Spleen (tissue), 13 donors: ENCODE measurements at places on chromosomes 13 and 19. TPM values are rescaled to one million over a fixed set of nuclear protein-coding genes. Genes with fewer than 3 reads are reported as not detected.

The TPP2 gene
- 80.4 TPM for total RNA-seq

- H3K4me3 ChIP-seq: no peak overlapping the region
- no peaks in the 10 kb centered on the region for H3K36me3 ChIP-seq
- DNase-seq: no peak
- no peaks in the 10 kb centered on the region for H3K4me1 ChIP-seq
- no peaks in the 10 kb centered on the region for H3K27me3 ChIP-seq
These were observed 35.8 kb downstream of the GGACT start for GRCh38 chr13:100552755-100553154.

The SHISA7 gene
- not detected for total RNA-seq

- no peaks in the 10 kb centered on the region for H3K36me3 ChIP-seq
- H3K4me1 ChIP-seq: no peaks in the 10 kb centered on the region
- no peak overlapping the region for H3K27ac ChIP-seq
- H3K27me3 ChIP-seq: no peaks in the 10 kb centered on the region
These were observed 3.9 kb downstream of the F10 start for GRCh38 chr13:113126265-113127150.

DNA sequence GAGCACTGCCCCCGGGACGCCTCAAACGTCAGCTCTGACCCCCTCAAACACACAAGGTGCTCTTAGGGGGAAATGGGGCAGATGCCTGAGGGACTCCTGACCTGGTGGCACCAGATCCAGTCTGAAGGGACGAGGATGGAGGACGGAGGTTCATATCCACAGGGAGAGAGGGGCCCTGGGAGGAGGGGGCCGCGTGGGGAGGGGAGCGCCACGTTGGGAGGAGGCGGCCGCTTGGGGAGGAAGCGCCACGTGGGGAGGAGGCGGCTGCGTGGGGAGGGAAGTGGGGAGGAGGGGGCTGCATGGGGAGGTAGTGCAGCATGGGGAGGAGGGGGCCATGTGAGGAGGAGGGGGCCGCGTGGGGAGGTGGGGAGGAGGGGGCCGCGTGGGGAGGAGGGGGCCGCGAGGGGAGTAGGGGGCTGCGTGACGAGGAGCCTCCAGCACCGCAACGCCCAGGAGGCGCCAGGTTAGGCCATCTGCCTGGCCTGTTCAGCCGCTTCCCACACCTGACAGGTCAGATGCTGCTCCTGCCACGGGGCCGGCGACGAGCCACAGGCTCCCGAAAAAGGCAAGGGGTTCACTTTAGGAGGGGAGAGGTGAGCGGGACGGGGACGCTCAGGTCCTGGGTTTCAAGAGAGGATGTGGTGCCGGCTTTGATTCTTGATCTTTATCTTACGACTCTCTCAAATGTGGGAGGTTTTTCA lies 36.7 kb upstream of the C13orf46 start:
- DNase-seq: no peak
- no peak overlapping the region for H3K27ac ChIP-seq
- H3K4me1 ChIP-seq: no peaks in the 10 kb centered on the region
- peaks cover 62% of the 10 kb centered on the region for H3K36me3 ChIP-seq

DNA sequence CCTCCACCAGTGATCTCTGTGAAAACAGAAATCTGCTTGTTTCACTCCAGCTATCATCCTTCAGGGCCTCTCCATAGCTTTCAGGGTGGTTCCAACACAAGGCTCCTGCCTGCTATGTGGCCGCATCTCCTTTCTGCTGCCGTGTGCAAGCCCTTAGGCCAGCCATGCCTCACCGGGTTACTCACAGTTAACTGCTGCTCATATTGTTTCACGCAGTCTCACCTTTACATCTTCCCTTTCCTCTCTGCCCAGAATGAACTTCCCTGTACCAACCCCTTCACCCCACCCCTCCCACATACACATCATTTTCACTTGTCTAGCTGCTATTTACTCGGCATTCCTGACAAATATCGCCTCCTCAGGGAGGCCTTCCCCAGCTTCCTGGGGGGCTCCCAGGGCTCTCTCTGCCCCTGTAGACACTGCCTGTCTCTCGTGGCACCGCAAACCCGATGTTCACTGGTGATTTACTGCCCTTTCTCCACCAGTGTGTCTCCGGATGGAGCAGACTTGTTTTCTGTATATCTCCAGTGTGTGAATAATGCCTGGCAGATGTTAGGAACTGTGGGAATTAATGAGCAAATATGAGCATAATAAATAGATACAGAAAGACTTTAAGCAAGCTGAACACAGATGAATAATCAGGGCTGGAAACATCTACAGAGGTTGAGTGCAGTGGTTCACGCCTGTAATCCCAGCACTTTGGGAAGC lies 39.3 kb upstream of the GPR183 start:
- peak overlapping the region; percentile 27 for H3K27ac ChIP-seq
- peaks cover 39% of the 10 kb centered on the region for H3K36me3 ChIP-seq
- no peaks in the 10 kb centered on the region for H3K4me1 ChIP-seq
- H3K4me3 ChIP-seq: no peak overlapping the region
- H3K27me3 ChIP-seq: no peaks in the 10 kb centered on the region

DNA sequence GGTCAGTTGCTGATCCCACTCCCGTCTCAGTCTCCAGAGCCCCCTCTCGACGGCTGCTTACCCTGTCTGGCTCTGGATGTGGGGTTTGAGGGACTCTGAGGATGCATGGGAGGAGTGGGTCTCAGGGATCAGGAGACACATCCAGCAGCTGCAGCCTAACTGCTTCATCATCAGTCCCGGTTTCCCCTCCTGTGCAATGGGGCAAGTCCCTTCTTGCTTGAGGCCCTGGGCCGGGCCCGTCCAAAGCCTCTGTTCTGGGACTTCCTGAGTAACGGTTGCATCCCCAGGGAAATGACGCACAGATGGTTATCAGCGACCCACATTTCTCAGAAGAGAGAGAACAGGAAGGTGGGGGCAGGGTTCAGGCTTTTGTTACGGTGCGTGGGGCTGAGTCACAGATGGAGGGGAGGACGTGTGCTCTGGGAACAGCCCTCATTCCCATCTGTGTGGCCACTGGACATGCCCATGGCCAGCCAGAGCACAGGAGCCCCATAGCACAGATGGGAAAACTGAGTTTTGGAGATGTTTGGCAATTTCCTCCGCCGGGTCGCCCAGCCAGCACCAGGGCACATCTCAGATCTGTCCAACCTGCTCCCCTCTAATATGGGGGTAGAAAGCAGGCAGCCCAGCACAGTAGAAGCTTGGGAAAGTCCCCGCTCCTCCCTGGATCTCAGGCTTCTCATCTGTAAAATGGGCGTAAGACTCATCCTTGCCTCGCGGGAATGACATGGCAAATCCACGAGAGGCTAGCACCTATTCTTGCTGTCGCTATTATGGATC lies 19.3 kb downstream of the GNA15 start:
- H3K4me1 ChIP-seq: peaks cover 18% of the 10 kb centered on the region
- peak overlapping the region; percentile 56 for H3K27ac ChIP-seq
- H3K4me3 ChIP-seq: no peak overlapping the region
- peak; percentile 88 for DNase-seq

DNA sequence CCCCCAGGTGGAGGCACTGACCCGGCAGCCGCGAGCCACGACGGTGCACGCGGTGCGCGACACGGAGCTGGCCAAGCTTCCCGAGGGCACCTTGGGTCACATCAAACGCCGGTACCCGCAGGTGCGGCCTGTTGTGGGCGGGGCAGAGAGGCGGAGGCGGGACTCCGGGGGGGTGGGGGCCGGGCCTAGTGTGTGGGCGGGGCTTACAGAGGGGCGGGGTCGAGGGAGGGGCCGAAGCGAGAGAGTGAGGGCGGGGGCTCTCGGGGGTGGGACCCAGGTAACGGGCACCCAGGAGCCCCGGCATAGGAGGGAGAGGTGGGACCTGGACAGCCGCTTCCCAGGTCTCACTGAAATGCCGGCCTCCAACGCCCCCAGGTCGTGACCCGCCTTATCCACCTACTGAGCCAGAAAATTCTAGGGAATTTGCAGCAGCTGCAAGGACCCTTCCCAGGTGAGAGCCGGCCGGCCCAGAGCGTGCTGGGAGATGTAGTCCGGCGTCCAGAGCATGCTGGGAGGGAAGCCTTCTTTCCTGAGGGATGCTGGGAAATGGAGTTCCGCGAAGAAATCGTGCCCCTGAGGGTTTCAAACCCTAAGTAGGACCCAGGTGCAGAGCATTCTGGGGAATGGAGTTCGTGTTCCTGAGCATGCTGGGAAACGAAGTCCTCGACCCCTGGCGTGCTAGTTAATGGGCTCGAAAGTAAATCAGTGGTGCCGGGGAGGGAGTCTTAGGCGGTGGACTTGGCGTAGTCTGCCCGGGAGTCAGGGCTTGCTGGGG lies 15.7 kb downstream of the PNPLA6 start:
- no peak for DNase-seq
- H3K36me3 ChIP-seq: peaks cover 32% of the 10 kb centered on the region
- H3K4me1 ChIP-seq: no peaks in the 10 kb centered on the region

DNA sequence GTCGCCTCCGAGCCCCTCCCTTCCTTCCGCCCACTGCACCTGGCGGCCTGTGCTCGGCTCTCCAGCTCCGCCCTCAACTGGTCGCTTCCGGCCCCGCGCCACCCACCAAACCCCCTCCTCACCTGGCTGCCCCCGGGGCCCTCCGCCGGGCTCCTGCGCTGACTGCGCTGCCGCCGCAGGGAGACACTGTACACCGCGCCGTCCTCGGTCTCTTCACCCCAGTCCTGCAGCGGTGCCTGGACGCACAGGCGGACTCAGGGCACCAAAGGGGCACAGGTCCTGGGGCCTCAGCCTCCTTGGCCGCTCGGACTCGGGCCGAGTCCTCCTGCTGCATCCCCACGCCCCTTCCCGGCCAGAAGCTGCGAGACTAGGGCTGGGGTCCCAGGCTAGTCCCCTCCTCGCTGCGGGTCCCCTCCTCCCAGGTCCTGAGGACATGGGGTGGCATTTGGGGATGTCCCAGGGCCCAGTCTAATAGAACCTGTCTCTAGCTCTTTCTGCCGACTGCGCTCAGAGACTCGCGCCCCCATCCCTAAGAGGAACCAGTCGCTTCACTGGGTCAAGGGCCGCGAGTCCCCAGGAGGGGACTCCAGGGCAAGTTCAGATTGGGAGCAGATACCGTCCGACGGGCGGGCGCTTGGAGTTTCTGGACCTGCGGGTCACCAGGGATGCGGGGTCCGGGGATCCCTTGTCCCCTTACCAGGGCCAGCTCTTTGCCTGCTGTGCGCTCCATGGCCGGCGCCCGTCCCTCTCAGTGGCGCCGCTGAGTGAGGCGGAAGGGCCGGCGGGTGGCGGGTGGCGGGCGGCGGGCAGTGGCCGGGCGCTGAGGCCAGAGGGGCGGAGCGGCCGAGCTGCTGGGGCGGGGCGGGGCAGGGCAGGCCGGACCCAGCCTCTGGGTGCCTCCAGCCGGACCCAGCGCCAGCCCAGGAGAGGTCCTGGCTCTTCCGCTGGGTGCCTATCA lies at the start of gene RGL3:
RGL3 (minus strand) TSS at position 766 of the 958 bp plus-strand sequence; CDS start at position 730, 36 bp downstream.
- no peaks in the 10 kb centered on the region for H3K36me3 ChIP-seq
- peak within 1 kb of the TSS; percentile 47 for H3K4me3 ChIP-seq
- peaks cover 48% of the 10 kb centered on the region for H3K4me1 ChIP-seq

- H3K27ac ChIP-seq: peak overlapping the region; percentile 94
- no peak for DNase-seq
- H3K4me1 ChIP-seq: peaks cover 74% of the 10 kb centered on the region
These were observed 3.2 kb upstream of the ADAT3 start for GRCh38 chr19:1901940-1902404.

The ZNF154 gene
- 15.3 TPM for total RNA-seq

The RLN3 gene
- total RNA-seq: not detected

The VAV1 gene
- 151 TPM for total RNA-seq

The RFX2 gene
- 6.4 TPM for total RNA-seq

GRCh38 chr19:30682999-30683536 lies 310.9 kb downstream of the ZNF536 start:
- H3K27me3 ChIP-seq: peaks cover 68% of the 10 kb centered on the region
- no peaks in the 10 kb centered on the region for H3K36me3 ChIP-seq
- H3K27ac ChIP-seq: no peak overlapping the region
- DNase-seq: peak; percentile 82
- H3K4me1 ChIP-seq: no peaks in the 10 kb centered on the region

The SMIM24 gene
- total RNA-seq: not detected

DNA sequence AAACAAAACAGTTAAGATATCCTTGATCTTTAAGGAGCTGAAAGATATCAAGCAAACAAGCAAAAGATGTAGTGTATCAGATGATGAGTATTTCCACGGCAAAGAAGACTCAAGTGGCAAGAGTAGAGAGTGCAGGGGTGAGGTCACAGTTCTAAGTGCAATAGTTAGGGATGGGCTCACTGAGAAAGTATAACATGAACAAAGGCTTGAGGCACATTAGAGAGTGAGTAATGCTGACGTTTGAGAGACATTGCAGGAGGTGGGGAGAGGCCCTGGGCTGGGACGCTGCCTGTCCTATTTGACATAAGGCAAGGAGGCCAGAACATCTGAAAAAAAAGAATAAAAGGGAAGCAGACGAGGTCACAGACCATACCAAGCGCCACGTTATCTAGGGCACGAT lies 1.4 kb downstream of the DUXA start:
- H3K4me3 ChIP-seq: no peak overlapping the region
- no peak for DNase-seq
- no peak overlapping the region for H3K27ac ChIP-seq
- H3K4me1 ChIP-seq: no peaks in the 10 kb centered on the region
- no peaks in the 10 kb centered on the region for H3K36me3 ChIP-seq

- no peak overlapping the region for H3K27ac ChIP-seq
- no peaks in the 10 kb centered on the region for H3K36me3 ChIP-seq
- no peak for DNase-seq
- no peaks in the 10 kb centered on the region for H3K4me1 ChIP-seq
These were observed 620.0 kb upstream of the ATXN8OS start for GRCh38 chr13:69487576-69487975.

DNA sequence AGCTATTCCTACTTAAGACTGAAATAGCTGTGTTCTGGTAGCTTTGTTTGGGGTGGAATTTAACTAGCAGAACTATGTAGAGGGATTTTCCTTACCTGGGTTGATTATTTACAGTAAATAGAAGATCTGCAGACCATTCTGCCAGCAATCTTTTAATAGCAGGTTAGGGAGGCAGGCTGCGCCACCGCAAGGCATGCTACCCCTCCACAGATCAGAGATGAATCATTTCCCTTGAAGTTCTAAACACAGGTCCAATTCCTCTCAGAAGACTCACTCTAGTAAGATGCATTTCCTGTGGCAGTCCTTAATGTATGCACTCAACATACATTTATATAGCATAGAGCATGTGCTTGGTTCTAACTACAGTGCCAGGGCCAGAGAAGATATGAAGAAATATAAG lies 109.0 kb downstream of the TNFRSF19 start:
- no peaks in the 10 kb centered on the region for H3K27me3 ChIP-seq
- DNase-seq: no peak
- H3K4me1 ChIP-seq: no peaks in the 10 kb centered on the region
- no peaks in the 10 kb centered on the region for H3K36me3 ChIP-seq

The SIRT6 gene
- 19.9 TPM for total RNA-seq

- H3K27me3 ChIP-seq: no peaks in the 10 kb centered on the region
- no peaks in the 10 kb centered on the region for H3K4me1 ChIP-seq
- no peaks in the 10 kb centered on the region for H3K36me3 ChIP-seq
- H3K4me3 ChIP-seq: no peak overlapping the region
- H3K27ac ChIP-seq: no peak overlapping the region
These were observed 2513.2 kb downstream of the PCDH9 start for GRCh38 chr13:64716936-64717335.

DNA sequence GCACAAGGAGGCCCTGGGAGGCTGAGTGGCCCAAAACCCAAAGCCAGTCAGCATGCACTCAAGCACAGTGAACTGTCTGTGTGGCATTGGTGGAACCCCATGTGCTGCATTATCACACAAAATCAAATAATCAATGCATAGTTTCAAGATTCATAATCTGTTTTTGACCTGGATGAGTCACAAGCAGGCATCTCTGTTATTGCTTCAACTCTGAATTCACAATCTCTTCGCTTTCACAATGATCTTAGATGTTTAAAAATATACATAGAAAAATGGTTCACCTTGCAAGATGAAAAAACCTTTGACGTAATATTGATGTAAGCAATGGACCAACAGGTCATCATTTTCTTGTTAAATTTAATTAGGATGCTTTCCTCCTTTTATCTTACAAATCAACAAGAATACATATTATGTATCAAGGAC lies 455.4 kb downstream of the IRS2 start:
- no peaks in the 10 kb centered on the region for H3K27me3 ChIP-seq
- H3K4me3 ChIP-seq: no peak overlapping the region
- no peak for DNase-seq
- H3K36me3 ChIP-seq: no peaks in the 10 kb centered on the region
